Femur (tissue), 1 donor: ENCODE measurements at places on chromosomes 7 and 10.

DNA sequence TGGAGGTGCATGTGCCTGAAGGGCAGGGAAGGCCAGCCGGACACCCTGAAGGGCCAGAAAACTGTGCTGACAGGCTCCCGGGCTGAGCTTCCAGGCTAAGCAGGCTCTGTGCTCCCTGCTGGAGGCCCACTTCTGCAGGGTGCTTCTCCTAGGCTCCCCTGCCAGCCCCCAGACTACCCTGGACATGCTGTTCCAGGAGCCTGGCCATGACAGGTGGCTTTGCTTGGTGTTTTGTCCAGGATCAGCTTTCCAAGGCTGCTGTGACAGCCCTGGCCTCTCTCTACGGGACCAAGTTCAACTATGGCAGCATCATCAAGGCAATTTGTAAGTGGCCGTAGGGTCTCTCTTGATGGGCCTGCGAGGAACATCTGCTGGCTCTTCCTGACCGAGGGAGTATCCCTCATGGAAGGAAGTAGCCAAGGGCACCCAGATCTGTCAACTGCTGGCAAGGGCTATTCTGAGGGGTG lies 5.3 kb downstream of the CPA1 start:
- no peak for DNase-seq

GRCh38 chr10:103396789-103397087 lies 312 bp downstream of the PDCD11 start:
- DNase-seq: no peak

DNA sequence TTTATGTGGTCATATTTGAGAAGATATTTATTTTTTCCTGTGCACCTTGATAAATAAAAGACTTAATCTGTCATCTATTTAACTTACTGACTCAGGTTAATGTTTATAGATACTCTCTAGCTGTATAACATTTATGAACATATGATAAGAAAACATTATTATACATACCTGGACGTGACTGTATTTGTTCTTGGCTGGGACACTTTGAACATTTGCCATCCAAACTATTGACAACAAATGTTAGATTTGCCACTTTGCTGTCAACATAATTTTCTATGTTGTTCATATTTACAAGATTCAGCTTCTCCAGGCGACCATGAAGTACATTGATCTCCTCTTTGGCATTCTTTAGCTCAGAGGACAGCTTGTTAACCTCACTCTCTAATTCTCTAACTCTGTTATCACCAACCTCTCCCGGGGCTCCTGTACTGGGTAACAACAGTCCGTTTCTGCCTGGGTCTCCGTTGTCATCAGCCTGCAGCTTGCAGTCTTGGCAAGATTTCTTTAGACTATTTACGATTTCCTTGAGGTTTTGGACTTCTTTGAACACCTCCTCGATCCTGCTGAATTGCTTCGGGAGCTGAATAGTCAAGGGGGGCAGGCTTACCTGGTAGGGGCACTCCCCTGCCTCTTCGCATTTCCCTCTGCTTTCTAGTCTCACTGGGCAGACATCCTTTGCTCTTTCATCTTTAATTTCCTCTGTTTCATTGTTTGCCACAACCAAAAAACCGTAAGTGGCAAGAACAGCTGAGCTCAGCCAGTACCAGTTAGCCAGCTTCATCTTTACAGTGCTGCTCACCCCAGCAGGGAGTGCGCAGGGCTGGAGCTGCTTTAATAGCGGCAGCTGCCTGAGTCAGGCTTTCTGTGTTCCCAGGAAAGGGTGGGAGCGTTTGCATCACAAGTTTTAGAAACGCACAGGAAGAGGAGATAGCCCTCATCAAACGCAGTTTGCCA lies at the start of gene FGL2:
Gene FGL2 (minus strand): TSS at position 807 of the 954 bp plus-strand sequence. CDS start 26 bp downstream, at position 781.
- DNase-seq: peak; percentile 79

DNA sequence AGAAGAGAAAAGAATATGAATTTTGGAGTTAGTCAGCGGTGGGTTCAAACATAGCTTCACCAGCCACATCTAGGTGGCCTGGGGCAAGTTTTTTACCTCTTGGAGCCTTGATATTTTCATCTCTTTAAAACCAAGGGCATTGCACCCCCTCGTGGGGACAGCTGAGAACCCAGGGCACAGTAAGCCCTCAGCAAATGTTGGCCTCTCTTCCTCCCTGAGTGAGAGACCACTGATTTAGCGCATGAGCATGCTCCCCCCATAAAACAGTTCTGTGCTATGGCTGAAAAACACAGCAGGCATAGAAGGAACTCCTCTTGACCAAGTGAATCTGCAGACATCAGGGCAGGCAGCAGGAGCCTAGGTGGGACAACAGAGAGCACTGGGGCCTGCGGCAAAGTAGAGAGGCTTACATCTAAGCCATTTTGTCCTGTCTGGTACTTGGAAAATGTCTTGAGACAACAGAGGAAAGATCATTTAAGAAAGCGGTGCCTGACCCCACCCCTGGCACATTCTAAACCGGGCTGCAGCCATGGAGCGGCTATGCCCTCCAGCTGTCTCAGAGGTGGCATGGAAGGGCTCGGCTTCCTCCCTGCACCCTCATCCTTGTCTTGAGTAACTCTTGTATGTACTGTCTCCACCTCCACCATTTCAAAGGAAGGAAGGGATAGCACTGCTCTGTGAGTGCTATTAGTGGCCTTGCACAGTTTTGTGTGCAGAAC lies 94.7 kb downstream of the ARHGAP22 start:
- no peak for DNase-seq

DNA sequence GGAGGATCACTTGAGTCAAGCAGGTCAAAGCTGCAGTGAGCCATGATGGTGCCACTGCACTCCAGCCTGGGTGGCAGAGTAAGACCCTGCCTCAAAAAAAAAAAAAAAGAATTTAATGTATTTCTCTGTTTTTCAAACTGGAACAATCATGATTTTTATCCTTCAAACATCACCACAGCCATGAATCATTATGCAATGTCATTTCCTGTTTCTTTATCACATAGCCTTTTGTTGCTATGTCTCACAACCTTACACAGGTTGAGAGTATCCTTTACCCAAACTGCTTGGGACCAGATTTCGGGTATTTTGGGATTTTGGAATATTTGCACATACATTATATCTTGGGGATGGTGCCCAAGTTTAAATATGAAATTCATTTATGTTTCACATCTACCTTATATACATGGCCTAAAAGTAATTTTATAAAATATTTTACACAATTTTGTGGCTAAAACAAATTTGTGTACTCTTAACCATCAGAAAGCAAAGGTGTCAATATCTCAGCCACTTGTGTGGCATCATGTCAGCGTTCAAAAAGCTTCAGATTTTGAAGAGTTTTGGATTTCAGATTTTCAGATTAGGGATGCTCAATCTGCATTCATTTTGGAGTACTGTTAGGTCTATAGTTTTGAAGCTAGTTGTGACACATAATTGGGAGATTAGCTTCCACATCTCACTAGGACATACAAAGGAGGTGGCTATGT lies 8.2 kb downstream of the NT5C3A start:
- DNase-seq: no peak

- DNase-seq: no peak
Measured at GRCh38 chr7:44394112-44394447, 68.7 kb upstream of the CAMK2B start.

DNA sequence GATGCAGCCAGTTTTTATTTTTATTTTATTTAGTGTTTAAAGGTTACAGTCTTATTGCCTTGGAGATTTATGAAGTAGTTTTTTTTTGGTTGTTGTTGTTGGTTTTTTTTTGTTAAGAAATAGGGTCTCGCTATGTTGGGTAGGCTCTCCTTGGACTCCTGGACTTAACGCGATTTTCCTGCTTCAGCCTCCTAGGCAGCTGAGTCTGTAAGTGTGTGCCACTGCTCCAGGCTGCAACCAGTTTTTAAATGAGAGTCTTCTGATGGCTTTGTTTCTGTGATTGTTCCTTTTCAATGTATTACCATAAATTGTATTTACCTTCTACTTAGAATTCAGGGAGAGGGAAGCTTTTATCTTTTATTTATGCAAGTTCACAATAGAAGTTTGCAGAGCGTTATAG lies 62.8 kb downstream of the BICC1 start:
- DNase-seq: no peak
